CD4-positive, alpha-beta T cell treated with Interleukin-15 for 4 hours (primary cell): ENCODE measurements at places on chromosomes 5 and 9.

DNA sequence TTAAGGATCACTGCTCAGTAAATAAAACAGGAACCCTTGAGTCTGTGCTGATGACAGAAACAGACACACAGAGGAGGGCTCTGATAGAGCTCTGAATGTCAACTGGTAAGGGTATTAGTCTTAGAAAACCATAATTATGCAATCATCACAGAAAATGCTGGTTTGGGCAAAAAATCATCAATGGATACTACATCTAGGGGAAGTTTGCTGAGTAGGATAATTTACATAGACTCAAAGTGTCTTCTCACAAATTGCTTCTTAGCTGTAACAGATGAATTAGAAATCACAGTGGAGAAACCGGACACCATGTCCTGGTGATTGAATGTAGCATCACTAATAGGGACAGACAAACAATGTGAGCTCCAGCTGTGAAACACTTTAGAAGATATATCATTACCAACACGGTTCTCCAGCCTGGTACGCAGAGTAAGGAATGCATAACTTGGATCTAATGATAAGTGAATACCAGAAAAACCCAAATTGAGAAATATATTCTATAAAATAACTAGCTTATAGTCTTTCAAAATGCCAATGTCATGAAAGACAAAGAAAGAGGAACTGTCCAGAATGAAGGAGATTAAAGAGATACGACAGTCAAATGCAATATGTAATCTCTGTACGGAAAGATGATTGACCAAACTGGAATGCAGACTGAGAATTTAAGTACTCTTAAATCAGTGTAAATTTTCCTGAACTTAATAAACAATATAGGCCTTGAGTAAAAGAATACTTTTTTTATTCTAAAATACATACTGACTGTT, 17.3 kb downstream of the CHD1 start:
- no peak for DNase-seq

GRCh38 chr5:172891716-172892421, 57.8 kb downstream of the ERGIC1 start:
- DNase-seq, result no peak

- DNase-seq, result no peak
These were observed 214.9 kb upstream of the DAP start for GRCh38 chr5:10975945-10976344.

DNA sequence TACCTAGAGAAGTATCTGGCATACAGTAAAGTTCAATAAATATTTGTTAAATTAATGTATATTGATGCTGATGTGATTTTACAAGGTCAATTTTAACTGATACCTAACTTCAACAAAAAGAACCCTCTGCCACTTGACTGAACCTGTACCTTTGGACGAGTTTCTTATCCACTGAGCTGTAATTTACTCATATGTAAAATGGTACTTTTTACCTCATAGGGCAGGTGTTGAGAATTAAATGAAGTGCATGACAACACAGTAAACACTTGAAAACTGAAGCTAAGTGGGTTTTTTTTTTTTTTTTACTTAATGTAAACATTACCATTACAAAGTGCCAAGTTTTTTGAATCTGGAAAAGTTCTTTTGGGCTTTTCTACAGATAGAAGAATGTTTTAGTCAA, 15.4 kb downstream of the NIPSNAP3B start:
- DNase-seq, result no peak

- DNase-seq, result peak; percentile 88
These were observed 29.9 kb downstream of the CD180 start for GRCh38 chr5:67166460-67167285.

GRCh38 chr5:119212676-119213075, 141.8 kb downstream of the DMXL1 start:
- no peak for DNase-seq

DNA sequence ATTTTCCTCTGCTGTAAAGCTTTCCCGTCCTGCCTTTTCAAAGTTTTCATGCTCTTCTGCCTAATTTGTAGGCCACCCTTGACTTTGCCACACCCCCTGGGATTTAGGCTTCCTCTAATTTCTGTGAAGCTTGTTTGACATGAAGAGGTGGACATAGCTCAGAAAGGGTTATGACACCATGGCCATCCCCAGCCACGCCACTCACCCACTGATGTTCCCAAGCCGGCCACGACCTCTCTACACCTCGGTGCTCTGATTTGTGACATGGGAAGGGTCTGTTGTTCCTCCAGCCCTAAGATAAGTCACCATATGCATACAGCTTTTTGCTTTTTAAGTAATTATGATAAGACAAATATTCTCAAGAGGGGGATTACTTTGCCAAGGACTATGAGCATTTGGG, 139.5 kb downstream of the BARX1 start:
- no peak for DNase-seq

DNA sequence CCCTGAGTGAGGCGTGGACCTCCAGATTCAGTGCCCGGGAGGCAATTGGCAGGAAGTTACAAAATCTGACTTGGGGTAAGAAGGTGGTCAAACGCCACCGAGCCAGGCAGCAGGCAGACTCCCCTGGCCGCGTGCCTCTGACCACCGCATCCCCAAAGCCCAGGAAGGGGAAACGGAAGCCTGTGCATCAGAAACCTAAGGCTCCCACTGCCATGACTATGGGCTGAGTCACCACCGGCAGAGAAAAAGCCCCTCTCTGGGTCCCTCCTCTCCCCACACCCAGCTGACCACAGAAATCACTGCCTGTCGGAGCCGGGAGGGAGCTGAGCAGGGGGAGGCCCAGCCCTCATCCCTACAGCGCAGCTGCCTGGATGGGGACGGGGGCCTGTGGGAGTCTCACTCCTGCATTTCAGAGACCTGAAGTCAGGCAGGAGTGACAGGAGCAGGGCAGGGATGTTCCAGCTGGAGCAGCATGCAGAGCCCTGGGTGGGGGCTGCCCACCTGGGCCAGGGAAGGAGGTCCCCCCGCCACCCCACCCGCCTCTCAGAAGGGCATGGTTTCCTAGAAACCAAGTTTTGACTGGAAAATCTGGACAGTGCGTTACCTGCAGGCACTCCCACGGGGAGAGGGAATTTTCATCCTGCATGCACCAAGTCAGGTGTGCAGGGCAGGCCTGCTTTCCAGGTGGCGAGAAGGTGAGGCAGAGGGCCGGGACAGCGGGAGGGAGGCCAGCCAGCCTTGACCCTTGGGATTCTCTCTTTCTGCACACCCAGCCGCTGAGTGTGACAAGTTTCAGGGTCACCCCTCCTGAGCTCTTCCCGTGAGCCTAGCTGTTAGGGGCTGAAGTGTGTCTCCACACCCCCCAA, 68.2 kb downstream of the LRSAM1 start:
- peak; percentile 38 for DNase-seq

DNA sequence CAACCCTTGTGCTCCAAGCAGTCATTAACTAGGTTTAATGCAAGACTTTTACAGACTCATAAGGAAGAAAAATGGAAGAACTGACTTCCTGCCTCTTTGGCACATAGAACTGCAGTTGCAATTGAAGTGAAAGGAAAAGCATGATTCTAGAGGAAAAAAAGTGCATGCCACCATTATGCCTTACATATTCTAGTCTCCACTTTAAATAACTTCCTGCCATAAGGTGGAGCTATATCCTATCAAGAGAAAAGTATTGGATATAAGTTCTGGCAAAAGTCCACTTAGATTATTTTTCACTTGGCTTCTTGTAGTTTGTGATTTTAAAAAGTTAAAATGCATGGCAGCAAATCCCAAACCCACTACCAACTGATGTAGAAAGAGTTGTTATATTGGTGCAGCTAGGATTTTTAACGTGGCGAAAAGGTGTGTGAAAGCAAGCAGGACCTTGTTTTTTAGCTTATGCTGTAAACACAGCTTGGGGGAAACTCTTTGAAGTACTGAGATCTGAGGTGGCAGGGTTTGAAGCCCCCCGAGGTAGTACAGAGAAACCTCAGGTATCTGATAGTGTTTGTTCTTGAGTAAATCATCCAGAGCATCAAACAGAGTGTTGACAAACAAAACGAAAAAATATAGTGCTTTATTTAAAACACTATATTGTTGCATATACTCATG, 117.9 kb downstream of the ANXA1 start:
- no peak for DNase-seq

GRCh38 chr5:11047030-11047429, 286.0 kb upstream of the DAP start:
- DNase-seq, result no peak

DNA sequence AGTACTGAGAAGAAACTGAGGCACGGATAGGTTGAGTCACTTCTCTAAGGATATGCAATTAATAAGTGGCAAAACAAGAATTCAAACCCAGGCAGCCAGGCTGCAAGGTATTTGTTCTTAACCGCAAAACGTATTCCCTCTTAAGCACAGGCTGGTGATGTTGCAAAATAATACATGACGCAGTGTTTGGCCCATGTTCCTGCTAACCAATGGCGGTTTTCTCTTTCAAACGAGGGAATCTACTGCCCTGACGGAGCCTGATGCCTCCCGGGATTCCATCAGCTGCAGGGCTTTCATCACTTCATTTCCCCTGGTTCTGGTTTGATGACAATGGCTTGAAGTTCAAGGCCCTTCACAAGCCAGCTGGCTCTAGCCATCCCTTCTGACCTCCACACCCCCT, 154.8 kb downstream of the SLIT3 start:
- no peak for DNase-seq

GRCh38 chr9:14652729-14653377, 40.4 kb downstream of the ZDHHC21 start:
- DNase-seq, result no peak

DNA sequence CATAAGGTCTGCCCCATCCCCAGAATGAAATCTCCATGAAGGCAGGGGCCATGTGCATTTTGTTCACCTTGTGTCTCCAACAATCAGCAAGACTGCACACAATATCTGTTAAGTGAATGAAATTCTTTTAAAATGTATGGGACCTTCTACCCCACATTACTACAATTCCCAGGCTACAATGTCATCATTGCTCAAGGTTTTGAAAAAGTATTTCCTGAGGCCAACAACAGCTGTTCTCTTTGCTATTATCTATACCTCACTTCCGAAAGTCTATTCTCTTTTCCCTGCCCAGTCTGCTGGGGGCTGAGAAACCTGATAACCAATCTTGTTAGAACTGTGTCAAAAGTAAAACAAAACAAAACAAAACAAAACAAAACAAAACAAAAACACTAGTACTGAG, 29.2 kb downstream of the HOMER1 start:
- no peak for DNase-seq

GRCh38 chr9:135343837-135344522, 135.6 kb upstream of the PPP1R26 start:
- DNase-seq, result peak; percentile 18

DNA sequence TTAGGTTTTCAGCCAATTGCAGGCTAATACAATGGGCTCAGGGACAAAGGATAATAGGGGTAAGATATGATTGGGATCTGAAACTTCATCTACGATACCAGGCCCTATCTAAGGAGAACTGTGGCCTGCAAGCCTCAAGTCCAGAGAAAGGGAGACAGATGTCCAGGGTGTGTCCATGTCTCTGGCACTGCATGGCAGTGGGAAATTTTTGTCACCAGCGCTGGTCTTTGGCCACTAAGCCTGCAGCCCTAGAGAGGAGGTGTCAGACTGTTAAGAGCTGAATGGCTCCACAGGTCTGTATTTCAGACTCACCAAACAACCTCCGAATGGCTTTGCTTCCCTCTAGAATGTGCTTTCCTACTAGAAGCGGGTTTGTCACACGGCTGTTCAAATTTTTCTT, 6.6 kb upstream of the CNOT6 start:
- DNase-seq, result no peak

DNA sequence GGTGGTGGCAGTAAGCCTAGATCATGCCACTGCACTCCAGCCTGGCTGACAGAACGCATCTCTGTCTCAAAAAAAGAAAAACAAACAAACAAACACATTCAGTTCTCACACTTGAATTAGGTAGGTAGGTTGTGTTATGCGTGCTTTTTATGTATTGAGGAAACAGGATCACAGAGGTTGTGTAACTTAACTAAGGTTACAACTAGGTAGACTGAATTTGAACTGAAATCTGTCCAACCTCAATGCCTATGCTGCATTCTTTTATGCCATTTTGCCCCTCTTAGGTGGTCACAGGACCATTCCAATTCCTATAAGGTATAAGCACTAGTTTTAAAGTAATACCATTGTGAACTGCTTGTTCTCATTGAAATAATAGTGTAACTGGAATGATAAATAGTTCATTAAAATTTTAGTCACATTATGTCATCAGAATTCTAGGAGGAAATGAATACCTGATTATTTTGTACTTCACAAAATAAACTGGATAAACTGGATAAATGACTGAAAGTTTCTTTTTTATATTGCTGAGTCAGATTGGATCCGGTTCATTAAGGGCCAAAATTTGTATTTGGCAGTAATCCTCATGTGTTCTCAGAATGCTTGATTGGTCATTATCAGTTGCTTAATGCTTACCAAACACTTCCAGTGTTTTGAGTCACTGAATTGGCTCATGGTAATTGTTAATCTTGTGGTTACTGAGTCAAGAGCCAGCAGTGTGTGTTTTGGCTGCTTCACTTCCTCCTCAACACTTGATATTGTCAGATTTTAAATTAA, 7.1 kb downstream of the UBAP1 start:
- peak; percentile 71 for DNase-seq

- DNase-seq, result no peak
These were observed 1.3 kb downstream of the PLGRKT start for GRCh38 chr9:5436441-5436840.
